ENCODE measurements at places on chromosomes 2 and 18.

GRCh38 chr2:169696381-169696780 is 2.1 kb downstream of the PHOSPHO2 start:
- no peak for DNase-seq

- DNase-seq = no peak
Observed at GRCh38 chr18:7452331-7452730, 114.8 kb upstream of the PTPRM start.

GRCh38 chr18:10101729-10102128 is 187.9 kb downstream of the VAPA start:
- no peak for DNase-seq

GRCh38 chr2:233801357-233802131 is 23.4 kb downstream of the MROH2A start:
- peak; percentile 55 for DNase-seq

GRCh38 chr18:77876319-77876865 is 626.7 kb downstream of the GALR1 start:
- DNase-seq = no peak
